A375 (cell line): ENCODE measurements at places on chromosomes 4 and X. TPM values are rescaled to one million over a fixed set of nuclear protein-coding genes. Genes with fewer than 3 reads are reported as not detected.

Gene CYBB
- not detected in 2 replicates for total RNA-seq

Gene KLKB1
- total RNA-seq = not detected in 2 replicates

Gene STBD1
- total RNA-seq = 1.9 and 3.2 TPM in 2 replicates

Gene LINC00632
- total RNA-seq = 5.1 and 6.6 TPM in 2 replicates

Gene LDOC1
- 9.7 and 12.1 TPM in 2 replicates for total RNA-seq

Gene CXXC4
- total RNA-seq = 0.32 and 0.45 TPM in 2 replicates

Gene OCRL
- 10.1 and 11.0 TPM in 2 replicates for total RNA-seq

Gene NCAPG
- 65.5 and 98.5 TPM in 2 replicates for total RNA-seq

Gene UGT2B7
- total RNA-seq = 1.6 and 2.0 TPM in 2 replicates

Gene SYTL4
- total RNA-seq = 1.3 and 1.8 TPM in 2 replicates
